ENCODE measurements at places on chromosomes 7 and 10. TPM values are rescaled to one million over a fixed set of nuclear protein-coding genes. Genes with fewer than 3 reads are reported as not detected.

The COL28A1 gene
- 0.60 TPM for total RNA-seq

The SPDYE9 gene
- not detected for total RNA-seq

The PGAM2 gene
- not detected for total RNA-seq

The CUBN gene
- not detected for total RNA-seq

The EPHA1 gene
- total RNA-seq: 0.29 TPM

The CALML5 gene
- total RNA-seq: not detected

The HABP2 gene
- total RNA-seq: 0.07 TPM

The SEM1 gene
- total RNA-seq: 339 TPM

The DNAH11 gene
- 0.14 TPM for total RNA-seq

The HMX2 gene
- total RNA-seq: not detected

The APBB1IP gene
- 6.8 TPM for total RNA-seq

The COBL gene
- 5.0 TPM for total RNA-seq

The TMUB1 gene
- 54.1 TPM for total RNA-seq

The LRWD1 gene
- 25.8 TPM for total RNA-seq

The EVX1 gene
- total RNA-seq: 0.10 TPM

The SFRP4 gene
- total RNA-seq: 4.0 TPM
